ENCODE measurements at places on chromosomes 6 and 20. TPM values are rescaled to one million over a fixed set of nuclear protein-coding genes. Genes with fewer than 3 reads are reported as not detected.

ZC3H12D gene
- not detected for total RNA-seq

CDH26 gene
- not detected for total RNA-seq

RNF39 gene
- total RNA-seq, result not detected

TUBB2B gene
- 2.0 TPM for total RNA-seq

RPP21 gene
- 24.9 TPM for total RNA-seq

TMEM244 gene
- not detected for total RNA-seq

CRYBG1 gene
- total RNA-seq, result 55.7 TPM

PDE7B gene
- 64.5 TPM for total RNA-seq

CST5 gene
- total RNA-seq, result not detected

PPP1R16B gene
- total RNA-seq, result 93.3 TPM

KCNB1 gene
- under 0.01 TPM for total RNA-seq

VGLL2 gene
- not detected for total RNA-seq

TBXT gene
- total RNA-seq, result not detected

CST7 gene
- not detected for total RNA-seq

MCHR2 gene
- total RNA-seq, result not detected

SMPDL3A gene
- 7.3 TPM for total RNA-seq

ME1 gene
- total RNA-seq, result 48.2 TPM

Measured in thoracic aorta endothelial cell (primary cell).